Articular chondrocyte of knee joint (primary cell): ENCODE measurements at places on chromosomes 7 and 10. TPM values are rescaled to one million over a fixed set of nuclear protein-coding genes. Genes with fewer than 3 reads are reported as not detected.

GRM3 gene
- total RNA-seq = not detected in 2 replicates

CTAGE4 gene
- 1.0 and 2.7 TPM in 2 replicates for total RNA-seq

ATRNL1 gene
- total RNA-seq = 2.5 and 12.5 TPM in 2 replicates

DLG5 gene
- total RNA-seq = 40.9 and 48.3 TPM in 2 replicates

TMEM139 gene
- total RNA-seq = 0.11 TPM in 1 of 2 replicates, not detected in the other

CPN1 gene
- not detected in 2 replicates for total RNA-seq

GPR158 gene
- 0.11 and 0.13 TPM in 2 replicates for total RNA-seq

SPDYE5 gene
- total RNA-seq = 0.11 and 0.13 TPM in 2 replicates

CPA2 gene
- 0.26 and 0.43 TPM in 2 replicates for total RNA-seq

TMEM176A gene
- not detected in 2 replicates for total RNA-seq

CTTNBP2 gene
- 0.65 TPM in 2 replicates for total RNA-seq

MAP3K8 gene
- total RNA-seq = 28.6 and 38.5 TPM in 2 replicates

PRPS1L1 gene
- 0.32 TPM in 1 of 2 replicates, not detected in the other for total RNA-seq

PRTFDC1 gene
- total RNA-seq = 17.8 and 23.5 TPM in 2 replicates

ECHDC3 gene
- 10.2 and 10.4 TPM in 2 replicates for total RNA-seq

ACBD5 gene
- total RNA-seq = 27.9 and 28.5 TPM in 2 replicates

SERPINE1 gene
- total RNA-seq = 116 and 247 TPM in 2 replicates

ERVW-1 gene
- total RNA-seq = not detected in 2 replicates

TMEM236 gene
- total RNA-seq = 0.22 and 0.26 TPM in 2 replicates

AOAH gene
- total RNA-seq = 0.43 TPM in 1 of 2 replicates, not detected in the other

FOXL3 gene
- total RNA-seq = not detected in 2 replicates

GAD2 gene
- total RNA-seq = not detected in 2 replicates

GDF2 gene
- not detected in 2 replicates for total RNA-seq
